Fibroblast of lung (primary cell): ENCODE measurements at places on chromosomes 11 and 22.

GRCh38 chr11:101812546-101812945 is 102.3 kb upstream of the CEP126 start:
- no peak for DNase-seq

DNA sequence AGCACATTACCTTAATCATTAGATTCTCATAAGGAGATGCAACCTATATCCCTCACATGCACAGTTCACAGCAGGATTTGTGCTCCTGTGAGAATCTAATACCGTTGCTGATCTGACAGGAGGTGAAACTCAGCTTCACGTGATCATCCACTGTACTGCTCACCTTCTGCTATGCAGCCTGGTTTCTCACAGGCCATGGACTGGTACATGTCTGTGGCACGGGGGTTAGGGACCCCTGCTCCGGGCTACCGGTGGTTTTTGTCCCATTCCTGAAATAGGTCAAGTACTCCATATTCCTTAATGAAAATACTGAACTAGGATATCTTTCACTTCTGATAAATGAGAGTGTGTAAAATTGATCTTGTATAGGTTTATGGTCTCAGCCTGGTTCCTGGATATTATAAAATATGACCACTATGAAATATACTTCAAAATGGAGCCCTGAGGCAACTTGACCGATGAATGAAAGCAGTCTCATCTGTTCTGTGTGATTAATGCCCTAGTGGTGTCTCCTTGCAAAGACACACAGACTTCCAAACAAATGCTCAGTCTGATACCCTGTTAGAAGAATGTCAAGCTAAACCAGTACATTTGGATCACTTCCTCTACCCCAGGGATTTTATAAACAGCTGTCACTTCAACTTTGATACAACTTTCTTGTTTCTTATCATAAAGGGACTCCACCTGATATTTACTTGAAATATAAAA is 492.9 kb upstream of the ANO3 start:
- no peak for DNase-seq

- DNase-seq: peak; percentile 78
Measured at GRCh38 chr11:66020618-66021357, 5.5 kb downstream of the CATSPER1 start.

DNA sequence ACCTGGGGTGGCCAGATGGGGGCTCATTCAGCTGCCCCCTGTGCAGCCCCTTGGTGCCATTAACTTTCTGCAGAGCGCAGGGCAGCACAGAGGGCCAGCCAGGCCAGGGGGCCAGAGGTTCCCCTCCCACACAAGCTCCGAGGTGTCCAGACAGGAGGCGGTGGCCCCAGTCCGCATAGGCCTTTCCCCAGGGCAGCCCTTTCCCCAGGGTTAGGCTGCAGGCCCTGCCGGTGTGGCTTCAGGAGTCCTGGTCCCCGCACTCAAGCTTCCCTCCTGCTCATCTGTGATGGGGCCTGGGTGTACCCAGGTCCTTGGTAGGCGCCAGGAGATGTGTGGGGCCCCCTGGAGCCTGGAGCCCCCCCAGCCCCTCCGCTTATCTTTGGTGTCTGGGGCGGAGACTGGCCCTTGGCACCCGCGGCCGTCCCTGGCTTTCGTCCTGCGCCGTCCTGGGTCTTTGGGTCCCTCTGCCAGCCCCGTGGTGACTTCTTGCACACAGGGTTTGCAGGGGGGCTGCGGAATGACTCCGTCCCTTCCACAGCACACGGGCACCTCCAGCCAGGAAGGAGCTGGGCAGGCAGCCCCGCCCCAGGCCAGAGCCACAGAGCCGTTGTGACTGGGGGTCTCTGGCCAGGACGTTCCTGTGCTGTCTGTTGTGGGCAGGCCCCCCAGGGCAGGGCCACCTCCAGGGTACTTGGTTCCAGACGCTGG is 8.9 kb downstream of the BRSK2 start:
- no peak for DNase-seq

DNA sequence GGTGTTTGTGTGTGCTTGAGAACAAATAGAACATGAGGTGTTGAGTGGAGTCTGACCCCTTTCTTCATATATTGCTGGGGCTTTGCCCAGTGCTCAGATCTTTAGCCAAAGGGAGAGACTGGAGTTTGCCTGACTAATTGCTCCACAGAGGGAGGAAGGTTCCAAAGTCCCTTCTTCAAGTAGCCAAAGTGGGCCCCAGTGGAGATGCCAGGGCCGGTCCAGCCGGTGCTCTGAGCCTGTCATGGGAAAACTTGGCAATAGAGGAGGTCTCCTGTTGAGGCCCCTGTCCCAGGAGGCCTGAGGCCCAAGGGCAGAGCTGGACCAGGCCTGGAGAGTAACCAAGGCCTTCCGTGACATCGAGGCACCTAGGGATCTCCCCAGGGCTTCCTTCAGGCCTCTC is 112.3 kb downstream of the DSCAML1 start:
- no peak for DNase-seq

DNA sequence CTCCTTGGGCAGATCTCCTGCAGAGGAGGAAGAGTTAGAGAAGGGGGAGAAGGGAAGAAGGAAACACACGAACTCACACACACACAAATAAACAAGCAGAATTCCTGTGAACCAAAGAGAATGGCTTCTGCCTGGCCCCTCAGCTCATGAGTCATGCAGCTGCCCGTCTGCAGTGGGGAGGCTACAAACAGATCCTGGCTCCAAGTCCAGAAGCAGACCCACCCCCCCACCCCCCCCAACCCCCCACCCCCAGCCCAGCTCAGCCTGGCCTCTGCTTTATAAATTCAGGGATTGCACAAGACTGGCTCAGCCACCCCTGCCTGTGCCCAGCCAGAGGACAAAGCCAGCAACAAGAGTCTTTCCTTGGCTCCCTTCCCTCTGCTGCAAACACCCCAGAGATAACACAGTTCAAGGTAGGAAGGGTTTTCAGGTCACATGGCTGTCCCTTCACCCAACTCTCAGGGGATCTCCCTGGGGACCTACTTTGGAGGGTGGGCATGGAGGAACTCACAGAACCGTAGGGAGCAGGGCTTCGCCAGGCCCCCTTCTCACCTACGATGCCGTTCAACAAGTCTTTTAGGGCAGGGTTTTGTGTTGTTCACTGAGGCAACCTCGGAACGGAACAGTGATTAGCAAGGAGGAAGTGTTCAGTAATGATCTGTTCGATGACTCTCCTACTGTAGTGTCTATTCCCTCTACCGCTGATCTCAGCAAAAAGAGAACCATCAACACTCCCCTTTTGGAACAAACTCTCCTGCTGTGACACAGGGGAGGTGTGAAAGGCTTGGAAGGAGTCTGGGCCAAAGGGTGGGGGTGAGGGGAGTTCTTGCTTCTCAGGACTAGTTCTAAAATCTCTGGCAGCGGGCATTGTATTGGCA is 35.5 kb downstream of the RPL27A start:
- DNase-seq: peak; percentile 94

GRCh38 chr11:61118004-61118403 is 15.7 kb downstream of the CD5 start:
- DNase-seq: no peak

DNA sequence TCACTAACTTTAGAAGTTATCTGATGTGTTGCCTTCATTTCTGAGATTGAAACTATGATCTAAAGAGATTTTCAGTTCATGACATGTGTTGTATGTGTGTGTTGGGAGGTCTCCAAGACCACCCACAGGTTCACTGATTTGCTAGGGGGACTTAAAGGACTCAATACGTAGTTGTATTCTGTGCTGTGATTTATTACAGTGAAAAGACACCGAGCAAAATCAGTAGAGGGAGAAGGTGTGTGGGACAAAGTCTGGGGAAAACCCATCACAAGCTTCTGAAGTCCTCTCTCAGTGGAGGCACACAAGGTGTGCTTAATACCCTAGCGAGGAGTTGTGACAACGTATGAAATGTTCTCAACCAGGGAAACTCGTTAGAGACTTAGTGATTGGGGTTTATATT is 35.6 kb downstream of the RNF169 start:
- no peak for DNase-seq

DNA sequence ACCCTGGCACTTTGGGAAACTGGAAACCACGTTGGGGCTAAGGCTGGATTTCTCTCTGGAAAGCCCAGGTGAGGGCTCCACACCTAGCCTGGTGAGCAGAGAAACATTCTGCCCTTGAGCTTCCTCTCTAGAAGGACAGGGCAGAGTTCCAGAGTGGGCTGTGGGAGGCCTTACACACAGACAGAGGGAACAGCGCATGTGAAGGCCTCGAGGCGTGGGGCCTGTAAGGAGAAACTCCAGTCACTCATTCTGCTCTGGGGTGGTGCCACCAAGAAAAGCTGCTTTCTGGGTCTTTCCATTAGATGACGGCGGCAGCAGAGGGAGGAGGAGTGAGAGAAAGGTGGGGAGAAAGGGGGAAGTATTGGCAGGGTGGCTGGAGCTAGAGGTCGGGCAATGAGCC is 183.1 kb downstream of the CHST1 start:
- no peak for DNase-seq

DNA sequence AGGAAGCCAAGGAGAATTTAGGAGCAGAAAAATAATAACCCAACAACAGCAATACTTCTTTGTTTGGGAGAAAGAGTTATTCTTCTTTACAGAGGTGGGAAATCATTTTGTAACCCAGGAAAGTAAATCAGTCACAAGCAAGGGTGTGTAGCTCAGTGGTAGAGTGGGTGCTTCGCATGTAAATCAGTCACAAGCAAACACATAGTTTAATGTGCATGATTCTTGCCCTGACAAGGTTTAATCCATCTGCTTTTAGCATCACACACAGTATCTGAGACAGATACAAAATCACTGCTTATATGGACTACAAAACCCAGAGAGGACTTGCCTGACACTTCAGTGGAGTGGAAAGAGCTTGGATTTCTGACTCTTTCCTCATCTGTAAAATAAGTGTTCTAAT is 82.0 kb downstream of the RELT start:
- DNase-seq: no peak

DNA sequence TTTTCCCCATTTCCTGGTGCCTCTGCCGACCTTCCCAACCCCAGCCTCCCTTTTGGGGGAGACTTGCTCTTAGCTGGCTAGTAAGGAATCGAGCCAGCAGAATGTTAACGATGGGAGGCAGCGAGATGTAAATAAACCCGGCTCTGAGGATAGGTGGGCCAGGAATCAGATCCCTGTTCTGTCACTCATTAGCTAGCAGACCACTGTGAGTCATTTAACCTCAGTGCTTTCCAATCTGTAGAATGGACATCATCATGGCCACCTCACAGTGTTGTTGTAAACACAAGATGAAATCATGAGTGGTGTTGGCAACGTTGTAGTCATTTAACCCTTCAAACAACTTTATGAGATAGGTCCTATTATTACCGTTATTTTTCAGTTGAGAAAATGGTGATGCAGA is 208.6 kb downstream of the KIRREL3 start:
- no peak for DNase-seq

- DNase-seq: peak; percentile 51
Measured at GRCh38 chr11:78420796-78421209, 3.2 kb upstream of the GAB2 start.

- DNase-seq: no peak
Measured at GRCh38 chr11:12745787-12746186, 71.6 kb downstream of the TEAD1 start.

DNA sequence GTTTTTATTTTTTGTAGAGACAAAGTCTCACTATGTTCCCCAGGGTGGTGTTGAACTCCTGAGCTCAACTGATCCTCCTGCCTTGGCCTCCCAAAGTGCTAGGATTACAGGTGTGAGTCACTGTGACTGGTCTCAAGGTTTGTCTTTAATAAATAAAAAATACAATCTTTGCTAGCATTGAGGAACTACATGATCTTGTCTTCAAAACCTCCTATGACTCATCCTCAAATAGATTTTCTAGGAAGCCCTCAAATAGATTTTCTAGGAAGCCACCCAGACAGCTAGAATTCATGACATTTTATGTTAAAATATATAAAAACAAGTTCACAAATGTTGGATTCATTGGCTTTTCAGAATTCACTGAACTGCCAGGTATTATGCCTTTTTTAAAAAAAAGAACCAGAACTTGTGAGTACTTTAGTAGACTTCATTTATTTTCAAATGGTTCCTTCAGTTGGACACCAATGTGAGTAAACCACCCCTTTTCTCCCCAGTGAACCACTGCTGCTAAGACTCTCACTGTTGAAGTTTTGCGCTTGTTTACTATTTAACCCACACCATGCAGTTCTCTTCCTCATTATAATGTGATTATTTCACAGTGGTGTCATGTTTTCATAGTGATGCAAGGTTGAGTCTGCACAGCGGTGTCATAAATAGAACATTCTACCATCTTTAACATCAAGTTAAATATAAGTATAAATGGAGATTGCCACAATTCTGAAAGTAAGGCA is 303.9 kb downstream of the CASP12 start:
- peak; percentile 12 for DNase-seq

DNA sequence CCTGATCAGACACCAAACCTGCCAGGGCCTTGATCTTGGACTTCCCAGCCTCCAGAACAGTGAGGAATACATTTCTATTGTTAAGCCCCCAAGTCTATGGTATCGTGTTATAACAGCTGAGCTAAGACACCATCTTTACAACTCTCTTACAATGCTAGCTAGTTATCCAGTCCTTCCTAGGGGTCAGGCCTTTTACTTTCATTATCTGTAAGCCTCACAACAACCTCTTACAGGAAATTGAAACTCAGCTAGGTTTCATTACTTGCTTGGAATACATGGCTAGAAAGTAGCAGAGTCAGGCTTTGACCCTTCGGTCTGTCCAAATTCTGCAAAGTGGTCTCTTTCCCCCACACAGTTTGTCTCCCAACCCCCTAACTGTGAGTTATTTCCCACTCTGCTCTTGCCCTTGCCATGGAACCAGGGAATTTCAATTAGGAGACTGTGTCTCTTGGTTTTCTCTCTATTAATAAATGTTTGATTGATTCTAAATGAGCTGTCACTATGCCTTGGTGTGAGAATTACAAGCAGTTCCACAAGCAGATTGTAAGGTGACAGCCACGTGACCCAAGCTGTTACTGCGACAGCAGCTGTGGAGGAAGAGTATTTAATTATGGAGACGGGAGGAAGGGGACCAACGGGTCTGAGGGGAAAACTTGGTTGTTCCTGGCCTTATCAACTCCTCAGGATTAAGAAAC is 38.4 kb upstream of the CLMP start:
- DNase-seq: no peak

DNA sequence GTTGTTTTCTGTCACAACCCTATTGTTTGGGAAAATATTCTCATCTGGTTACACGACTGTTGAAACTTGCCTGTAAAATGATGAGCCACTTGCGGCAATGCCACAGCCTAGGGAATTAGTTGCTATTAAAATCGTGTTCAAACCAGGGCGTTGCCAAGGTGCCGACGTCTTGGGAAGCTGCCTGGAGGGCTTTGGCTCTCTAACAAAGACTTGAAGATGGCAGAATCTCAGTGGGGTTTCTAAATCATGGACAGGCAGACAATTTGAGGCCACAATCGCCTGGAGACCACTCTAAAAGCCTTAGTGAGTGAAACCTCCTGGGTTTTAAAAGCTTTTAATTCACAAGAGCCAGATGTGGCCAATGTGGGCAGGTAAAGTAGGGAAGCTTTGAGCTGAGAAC is 117.2 kb upstream of the BMAL1 start:
- DNase-seq: no peak
